Fibroblast of mammary gland (primary cell): ENCODE measurements at places on chromosomes 2 and 18.

DNA sequence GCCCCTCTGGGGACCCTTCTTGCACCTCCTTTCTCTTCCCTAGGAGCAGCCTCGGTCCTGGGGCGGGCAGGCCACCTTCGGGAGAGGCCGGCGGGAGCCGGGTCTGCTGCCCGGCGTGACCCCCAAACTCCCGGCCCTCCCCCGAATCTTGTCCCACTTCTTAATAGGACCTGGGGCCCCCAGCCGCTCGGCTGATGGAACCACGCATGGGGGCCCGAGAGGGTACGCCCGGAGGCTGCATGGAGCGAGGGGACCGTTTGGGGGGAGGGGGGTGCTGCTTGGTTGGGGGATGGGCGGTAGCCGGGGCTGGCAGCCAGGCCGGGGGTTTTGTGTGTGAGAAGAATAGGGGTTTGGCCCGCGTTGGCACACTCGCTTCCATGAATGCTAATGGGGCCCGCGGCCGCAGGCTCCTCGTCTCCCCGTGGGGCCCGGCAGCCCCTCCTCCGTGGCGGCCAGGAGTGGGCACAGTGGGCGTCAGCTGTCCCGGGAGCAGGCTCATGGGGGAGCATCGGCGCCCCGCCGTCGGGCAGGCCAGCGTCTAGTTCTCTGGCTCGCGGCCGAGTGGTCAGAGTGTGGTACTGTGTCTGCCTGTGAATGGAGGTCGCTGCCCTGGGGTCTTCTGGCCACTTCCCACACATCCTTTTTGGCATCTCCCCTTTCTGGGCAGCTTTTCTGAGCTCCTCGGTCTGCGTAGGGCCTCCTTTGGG, 1.0 kb downstream of the GAREM2 start:
- no peak for DNase-seq

- DNase-seq, result peak; percentile 98
These were observed 122.9 kb downstream of the COPS8 start for GRCh38 chr2:237208373-237209260.

DNA sequence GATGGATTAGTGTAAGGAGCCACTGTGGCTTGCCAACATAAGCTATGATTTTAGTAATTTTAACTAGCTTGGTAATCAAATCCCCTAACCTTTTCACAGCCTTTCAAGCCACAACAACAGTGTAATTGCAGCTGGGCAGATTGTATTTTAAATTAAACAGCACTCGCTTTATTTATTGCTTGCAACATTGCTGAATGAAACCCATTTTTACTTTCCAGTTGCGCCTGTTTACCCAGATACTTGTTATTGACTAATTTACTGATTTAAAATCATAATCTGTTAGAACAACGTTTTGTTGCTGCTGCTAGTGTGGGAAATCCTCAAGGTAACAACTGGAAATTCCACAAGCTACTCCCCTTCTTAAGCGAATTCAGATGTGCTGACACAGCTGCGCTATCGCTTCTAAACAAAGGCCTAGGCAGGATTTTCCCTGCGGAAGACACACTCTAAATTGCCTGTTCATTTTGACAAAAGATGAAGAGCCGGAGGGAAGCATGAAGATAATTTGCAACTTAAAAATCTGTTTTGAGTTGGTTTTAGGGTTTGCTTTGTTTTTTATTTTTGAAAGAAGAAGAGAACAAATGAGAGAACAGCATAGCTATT, 283.9 kb downstream of the ALPK2 start:
- no peak for DNase-seq

DNA sequence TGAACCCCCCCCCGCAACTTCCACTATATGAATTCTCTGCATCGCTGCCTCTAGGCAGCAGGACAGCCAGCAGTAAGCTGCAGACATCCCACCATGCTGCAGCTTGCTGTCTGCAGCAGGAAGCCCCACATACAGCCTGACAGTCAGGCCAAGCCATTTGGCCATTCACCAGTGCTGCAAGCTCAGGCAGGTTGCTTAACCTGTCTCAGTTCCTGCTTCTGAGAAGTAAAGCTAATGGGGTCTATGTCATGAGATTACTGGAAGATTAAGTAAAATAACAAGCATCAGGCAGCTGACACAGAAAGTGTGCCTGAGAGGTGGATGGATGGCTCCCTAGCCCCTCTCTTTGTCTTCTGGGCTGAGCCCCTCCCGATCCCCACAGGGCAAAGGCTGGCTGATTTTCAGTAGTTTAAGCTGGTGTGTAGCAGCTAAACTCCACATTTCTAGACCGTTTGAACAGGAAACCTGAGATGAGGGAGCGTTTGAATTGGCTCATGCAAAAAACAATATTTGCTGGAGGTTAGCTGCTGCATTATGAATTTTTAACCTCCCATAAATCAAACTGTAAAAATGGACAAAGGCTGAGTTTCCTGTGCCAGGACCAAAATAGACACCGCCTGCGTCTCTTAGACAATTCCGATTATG, 193.8 kb upstream of the ARL4C start:
- DNase-seq, result peak; percentile 47

- no peak for DNase-seq
These were observed 21.6 kb downstream of the MAP4K4 start for GRCh38 chr2:101718993-101719571.

DNA sequence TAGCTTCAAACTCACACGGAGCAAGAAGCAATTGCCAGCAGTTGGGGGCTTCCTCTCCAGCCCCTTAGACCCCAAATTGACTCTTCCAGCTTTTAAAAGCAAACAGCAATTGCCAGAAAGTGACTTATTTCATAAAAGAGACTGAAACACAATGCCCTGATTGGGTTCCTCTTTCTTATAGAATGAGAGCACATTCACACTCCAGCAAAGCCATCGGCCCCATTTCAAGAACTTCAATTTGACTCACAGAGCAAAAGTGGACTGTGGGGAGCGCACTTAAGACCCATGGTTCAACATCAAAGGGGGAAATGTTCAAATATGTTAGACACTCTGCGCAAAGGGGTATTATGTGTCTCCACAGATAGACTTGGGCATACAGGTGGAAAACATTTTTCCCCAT, 484.7 kb downstream of the BCL11A start:
- no peak for DNase-seq

DNA sequence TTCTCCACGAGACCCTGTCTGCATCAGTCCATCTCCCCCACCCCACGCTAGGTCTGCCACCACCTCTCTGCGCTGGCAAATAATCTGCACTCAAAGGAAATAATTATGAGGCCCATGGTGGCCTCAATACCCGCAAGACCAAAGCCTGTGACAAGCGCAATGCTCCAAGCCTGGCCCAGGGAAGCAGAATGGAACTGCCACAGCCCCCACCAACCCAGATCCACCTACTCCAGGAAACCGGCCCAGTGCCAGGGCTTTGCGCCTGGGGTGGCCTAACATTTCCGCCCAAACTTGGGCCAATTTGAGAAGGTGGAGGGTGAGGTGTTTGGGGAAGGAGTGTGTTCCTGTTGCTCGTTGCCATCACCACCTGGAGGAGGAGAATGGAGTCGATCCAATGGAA, 26.0 kb upstream of the ATOH8 start:
- DNase-seq, result no peak

- DNase-seq, result no peak
These were observed 48.0 kb upstream of the MYCN start for GRCh38 chr2:15892151-15892880.

DNA sequence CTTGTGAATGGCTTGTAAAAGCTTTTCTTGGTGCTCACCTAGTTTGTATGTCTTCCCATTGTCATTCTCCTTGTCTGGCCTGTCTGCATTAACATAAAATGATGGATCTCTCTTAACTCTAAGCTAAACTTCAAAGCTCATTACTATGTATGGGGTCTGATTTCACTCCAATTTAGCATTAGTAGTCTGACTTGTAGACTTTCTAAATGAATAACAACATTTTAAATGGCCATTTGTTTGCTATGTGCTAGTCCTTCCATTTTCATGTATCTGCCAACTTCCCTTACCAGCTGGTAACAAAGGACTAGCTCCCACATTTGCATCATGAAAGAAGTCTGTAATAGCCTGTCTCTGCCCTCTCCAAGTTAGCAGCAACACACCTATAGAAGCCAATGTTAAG, 324.2 kb upstream of the RGPD4 start:
- DNase-seq, result no peak

DNA sequence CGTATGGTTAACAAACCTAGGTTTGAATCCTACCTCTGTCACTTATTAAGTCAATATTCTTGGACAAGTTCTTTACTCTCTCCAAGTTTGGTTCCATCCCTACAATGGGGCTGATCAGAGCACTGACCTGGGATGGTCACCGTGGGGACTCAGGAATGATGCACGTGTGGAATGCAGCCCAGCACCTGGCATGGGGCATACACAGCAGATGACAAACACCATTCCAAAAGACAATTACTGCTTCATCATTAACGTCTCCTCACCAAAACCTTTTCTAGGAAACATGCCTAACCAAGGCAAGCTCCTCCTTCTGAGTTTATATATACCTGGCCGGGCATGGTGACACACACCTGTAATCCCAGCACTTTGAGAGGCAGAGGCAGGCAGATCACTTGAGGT, 532.9 kb upstream of the ID2 start:
- no peak for DNase-seq

GRCh38 chr2:100470898-100471514, 724 bp downstream of the NMS start:
- DNase-seq, result peak; percentile 5

GRCh38 chr2:2192091-2192955, 138.8 kb downstream of the MYT1L start:
- no peak for DNase-seq

GRCh38 chr2:168766600-168766999, 35.8 kb upstream of the NOSTRIN start:
- no peak for DNase-seq
